ENCODE measurements at places on chromosomes 1 and 21.

- no peak for DNase-seq
Measured at GRCh38 chr1:4174291-4175200, 274.5 kb upstream of the C1orf174 start.

- DNase-seq, result no peak
Measured at GRCh38 chr1:180540697-180541594, 17.8 kb upstream of the OVAAL start.

DNA sequence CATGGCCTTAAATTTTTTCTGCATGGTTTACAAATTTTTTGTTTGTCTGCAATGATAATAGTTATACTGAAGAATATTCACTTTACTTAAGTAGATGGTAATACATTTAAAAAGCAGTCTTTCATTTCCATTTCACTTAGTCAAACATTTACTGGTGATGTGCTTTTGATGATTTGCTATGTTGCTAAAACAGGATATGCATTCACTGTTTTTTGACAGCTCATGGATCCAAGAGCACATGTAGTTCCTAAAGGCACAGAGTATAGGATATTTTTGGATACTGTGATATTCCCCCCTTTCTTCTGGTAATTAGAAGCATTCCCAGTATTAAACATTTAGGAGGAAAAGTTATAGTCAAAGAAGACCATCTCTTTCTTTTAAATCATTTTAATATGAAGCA is 45.9 kb downstream of the RAP1A start:
- DNase-seq, result no peak

- DNase-seq, result no peak
Measured at GRCh38 chr1:85889870-85890269, 181.6 kb upstream of the ZNHIT6 start.

DNA sequence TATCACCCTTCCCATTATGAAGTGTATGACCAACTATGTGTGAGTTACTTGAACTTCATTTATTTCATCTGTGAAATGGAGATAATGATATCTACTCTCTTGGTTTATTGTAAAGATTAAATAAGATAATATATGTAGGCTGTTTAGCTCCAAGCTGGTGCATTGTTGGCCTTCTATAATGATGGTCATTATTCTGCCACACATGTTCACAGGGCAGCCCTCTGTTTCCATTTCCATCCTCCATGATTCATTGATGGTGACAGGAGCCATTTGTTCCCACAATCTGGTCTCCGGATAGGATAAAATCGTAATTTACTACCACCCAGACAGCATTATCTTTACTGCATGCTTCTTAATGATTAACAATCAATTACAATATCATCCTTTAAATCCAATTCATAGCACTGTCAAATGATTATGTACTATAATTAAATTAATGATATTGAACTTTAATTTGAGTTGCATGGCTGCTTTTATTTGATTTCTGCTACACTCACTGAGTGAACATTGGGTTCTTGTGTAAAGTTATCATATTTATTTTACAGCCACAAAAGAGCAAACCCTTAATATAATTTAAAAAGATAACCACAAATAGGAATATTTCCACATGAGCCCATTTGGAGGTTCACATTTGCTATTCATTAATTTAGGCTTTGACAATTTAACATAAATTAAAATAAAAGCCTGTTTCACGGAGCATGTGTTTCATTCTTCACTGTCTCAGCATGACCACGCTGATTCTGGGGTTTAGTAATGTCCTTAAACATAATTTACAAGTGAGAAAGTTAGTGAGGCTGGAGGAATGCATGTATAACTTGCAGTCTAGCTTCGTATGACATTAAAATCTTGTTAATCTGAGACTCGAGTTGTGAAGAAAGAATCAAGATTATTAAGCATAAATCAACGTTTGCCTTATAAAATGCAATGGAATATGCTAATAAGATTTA is 596.4 kb upstream of the ZRANB2 start:
- DNase-seq, result no peak

DNA sequence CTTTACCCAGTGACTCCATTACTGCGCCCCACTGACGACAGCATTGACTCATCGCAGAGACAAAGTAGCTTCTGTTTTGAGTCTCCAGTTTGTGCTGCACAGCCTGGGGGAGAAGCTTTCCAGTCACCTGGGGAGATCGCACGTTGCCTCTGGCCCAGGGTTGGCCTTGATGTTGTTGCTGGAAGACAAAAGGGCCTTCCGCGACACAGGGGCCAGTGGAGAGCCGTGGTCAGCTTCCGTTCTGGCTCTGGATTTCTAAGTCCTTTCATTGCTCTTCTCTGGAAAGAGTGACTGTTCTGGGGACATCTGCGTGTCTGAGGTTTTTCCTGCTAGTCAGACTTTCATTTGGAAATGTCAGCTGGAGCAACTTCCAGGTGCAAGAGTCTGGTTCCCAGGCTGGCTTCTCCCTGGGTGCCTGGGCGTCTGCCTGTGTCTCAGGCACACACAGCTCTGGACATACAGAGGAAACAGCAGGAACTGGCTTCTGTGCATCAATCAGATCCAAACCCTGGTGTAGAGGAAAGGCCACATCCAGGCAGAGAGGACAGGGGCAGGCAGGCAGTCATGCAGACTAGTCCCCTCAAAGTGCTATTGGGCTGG is 257.0 kb downstream of the SIPA1L2 start:
- no peak for DNase-seq

DNA sequence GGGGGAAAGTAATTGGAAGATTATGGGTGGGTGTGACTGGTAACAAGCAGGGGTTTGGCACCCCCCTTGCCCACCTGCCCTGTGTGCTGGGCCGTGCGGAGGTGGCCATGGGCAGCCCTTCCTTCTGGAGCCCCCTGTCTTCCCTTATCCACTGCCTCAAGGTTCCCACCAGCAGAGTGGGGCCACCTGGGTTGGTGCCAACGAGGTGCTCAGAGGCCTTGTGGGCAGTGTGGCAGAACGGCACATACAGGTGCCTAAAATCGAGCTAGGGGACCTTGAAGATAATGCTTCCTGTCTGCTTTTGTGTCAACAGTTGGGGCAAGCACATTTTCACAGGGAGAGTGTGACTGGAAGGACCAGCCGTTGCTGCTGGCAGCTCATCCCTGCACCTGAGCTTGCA is 161.8 kb downstream of the PCBP3 start:
- DNase-seq, result no peak

- DNase-seq, result no peak
Measured at GRCh38 chr1:207393610-207394009, 60.5 kb upstream of the CR2 start.

- DNase-seq, result no peak
Measured at GRCh38 chr1:6435129-6435528, 10.6 kb downstream of the ESPN start.

DNA sequence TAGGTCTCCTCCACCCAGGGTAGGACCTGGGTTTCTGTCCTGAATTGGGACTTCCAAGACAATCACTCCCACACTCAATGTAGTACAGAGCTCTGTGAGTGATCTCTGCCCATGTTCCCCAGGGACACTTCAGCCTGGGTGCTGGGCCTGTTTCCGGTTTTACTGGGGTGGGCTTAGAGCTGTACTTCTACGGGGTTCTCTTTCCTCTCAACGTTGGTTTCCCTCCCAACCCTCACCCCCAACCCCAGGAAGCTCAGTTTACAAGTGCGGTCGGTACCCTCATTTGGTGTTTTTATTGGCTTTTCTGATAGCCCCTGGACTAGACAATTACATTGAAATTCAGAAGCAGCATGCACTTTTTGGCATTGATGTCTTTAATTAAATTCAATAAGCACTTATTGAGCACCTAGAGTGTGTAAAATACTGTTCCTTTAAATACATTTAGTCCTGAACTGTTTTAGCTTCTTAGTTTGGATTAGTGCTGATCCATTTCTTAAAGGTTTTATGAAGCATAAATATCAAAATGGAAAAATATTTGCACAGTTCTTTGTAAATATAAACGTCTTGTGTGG is 542 bp upstream of the XPR1 start:
- DNase-seq, result no peak

DNA sequence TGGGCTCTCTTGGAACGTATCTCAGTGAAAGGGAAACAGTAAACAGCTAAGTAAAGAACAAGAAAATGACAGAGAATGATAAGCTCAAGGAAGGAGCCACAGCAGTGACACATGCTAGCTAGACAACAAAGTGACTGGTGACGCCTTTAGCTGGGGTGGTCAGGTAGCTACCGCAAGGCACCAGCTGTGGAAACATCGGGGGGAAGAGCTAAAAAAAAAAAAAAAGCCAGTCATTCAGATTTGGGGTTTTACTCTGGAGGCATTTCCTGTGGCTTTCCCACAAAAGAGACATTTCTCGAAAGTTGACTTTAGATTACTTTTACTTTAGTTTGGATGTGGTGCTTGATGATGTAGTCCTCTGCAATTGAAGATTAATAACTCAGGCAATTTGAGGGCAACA is 2.1 kb downstream of the FHAD1 start:
- peak; percentile 61 for DNase-seq

- no peak for DNase-seq
Measured at GRCh38 chr21:32308696-32309095, 10.0 kb downstream of the MRAP start.

- DNase-seq, result no peak
Measured at GRCh38 chr1:64941461-64942117, 24.8 kb downstream of the JAK1 start.

DNA sequence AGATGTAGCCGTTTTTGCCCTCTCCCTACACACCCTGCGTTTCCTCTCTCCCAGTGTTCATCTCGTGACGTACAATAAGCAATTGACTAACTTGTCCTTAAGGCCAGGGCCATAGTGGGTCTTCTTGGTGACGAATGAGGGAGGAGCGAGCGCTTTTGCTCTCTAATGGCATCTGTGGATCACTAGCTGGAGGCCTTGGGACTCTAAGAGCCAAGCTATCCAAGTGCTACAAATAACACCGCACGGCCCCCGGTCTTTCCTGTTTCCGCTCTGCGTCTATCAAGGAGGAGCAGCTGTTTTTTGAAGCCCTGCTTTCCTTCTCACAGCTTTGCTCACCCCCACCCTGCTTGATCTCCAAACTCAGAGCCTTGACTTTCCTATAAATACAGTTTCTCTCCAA is 25.2 kb downstream of the EVA1C start:
- DNase-seq, result no peak

DNA sequence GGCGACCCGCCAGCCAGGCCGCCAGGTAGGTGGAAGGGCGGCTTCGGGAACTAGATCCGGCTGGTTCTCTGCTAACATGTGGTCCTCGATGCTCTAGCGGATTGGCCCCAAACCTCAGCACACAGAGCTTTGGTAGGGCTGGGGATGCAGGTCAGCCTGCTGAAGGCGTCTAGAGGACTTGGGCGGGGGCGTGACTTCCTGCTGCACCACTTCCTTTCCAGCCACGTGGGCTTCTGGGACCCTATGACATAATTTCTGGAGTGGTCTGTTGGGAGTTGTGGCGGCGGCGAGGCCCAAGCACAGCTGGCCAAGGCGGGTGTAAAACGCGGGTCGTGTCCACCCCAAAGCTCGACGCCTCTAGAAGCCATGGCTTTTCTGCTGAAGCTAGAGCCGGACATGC is 124.5 kb downstream of the ATF6 start:
- no peak for DNase-seq

DNA sequence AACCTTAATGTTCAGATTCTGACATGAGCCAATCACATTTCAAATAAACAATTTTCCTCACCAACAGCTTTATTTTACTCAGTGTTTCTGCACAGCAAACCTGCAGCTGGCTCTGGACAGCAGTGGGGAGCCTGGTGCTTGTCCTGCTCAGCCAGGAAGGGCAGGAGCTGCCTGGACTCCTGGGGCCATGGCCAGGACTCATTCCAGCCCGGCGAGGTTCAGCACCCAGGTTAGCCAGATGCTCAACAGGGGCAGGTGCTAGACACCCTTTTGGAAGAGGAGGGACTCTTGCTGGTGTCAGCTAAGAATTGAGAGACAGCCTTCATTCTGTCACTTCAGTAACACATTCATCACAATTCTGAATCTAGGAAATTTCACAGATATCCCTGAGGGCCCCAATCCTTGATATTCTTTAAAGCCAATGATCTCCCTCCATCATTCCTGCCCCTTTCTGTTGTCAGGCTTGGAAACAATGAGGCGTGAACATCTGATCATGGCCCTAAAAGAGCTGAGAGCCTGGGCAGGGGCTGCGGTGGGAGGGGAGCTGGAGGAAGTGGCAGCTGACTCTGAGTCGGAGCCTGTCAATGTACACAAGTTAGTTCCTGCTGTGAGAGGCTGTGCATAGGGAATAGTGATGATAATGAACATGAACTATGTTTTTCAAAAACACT is 251.3 kb downstream of the SDCCAG8 start:
- DNase-seq, result no peak

GRCh38 chr1:113943028-113943811 is 14.1 kb downstream of the HIPK1 start:
- DNase-seq, result no peak

- no peak for DNase-seq
Measured at GRCh38 chr1:79588719-79589118, 582.2 kb upstream of the ADGRL4 start.

DNA sequence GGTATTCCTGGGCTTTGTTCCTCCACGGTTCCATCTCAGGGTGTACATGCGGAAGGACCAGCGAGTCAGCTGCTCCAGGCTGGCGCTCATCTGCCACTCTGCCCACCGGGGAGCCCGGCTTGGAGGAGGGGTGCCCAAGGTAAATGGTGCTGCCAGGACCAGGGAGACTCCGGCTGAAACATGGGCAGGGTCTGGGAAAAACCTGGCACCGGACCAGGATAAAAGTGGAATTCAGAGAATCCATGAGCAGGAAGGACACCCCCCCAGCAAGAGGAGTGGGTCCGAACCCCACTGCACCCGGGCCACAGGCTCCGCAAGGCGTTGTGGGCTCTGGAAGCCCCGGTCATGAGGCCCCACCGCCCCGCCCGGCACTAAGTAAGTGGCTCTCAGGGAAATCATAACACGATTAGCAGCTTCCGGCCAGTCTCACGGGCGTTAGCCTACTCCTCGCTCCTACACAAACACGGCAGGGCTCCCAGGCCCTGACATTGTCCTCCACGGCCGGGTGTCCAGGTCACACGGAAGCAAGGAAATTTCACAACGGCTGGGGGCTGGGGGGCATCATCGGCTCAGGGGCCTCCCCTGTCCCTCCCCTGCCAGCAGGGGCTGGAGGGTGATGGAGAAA is 21.1 kb downstream of the MEGF6 start:
- no peak for DNase-seq

GRCh38 chr1:7280347-7280960 is 490.6 kb upstream of the VAMP3 start:
- DNase-seq, result no peak

DNA sequence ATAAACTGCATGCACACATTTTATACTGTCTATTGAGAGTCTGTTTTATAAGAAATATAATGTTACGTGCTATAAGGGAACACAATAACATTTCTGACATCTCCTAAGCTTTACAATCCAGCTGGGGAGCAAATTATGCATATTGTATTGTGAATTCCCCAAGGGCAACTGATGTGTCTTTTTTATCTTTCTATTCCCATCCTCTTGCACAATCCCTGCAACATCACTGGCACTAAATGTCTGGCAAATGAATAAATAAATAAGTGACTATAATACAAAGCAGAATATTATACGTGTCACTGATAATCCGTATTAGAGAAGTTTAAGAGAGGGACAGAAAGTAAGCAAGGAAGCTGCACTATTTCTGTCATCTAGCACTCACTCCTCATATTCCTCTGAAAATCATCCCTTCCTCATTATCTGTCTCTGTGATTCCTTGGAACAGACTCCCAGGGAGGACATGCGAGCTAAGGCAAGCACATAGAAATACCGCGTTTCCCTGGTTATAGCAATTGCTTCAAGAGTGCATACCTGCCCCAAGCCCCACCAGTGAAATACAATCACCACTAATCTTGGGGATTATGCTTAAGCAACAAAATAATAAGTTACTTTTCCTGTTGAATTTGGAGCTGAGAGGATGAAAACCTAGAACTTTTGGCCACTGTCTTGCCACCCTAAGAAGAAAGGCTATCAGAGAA is 205.4 kb downstream of the SMYD3 start:
- DNase-seq, result no peak

Data from activated CD4-positive, alpha-beta T cell treated with anti-CD3 and anti-CD28 coated beads for 4 hours (primary cell).